Esophagus muscularis mucosa (tissue), 4 donors: ENCODE measurements at places on chromosomes 11 and 22. TPM values are rescaled to one million over a fixed set of nuclear protein-coding genes. Genes with fewer than 3 reads are reported as not detected.
A peak's percentile ranks its signal among the peaks of the same experiment; 100 is the strongest.

- H3K27me3 ChIP-seq, result no peaks in the 10 kb centered on the region
- H3K4me3 ChIP-seq, result no peak overlapping the region
- H3K36me3 ChIP-seq, result no peaks in the 10 kb centered on the region
- no peak overlapping the region for H3K27ac ChIP-seq
- DNase-seq, result no peak
Measured at GRCh38 chr11:104688731-104689130, 209.5 kb downstream of the CASP12 start.

- no peaks in the 10 kb centered on the region for H3K4me1 ChIP-seq
- no peak overlapping the region for H3K27ac ChIP-seq
- no peaks in the 10 kb centered on the region for H3K27me3 ChIP-seq
- DNase-seq, result no peak
- H3K36me3 ChIP-seq, result no peaks in the 10 kb centered on the region
Measured at GRCh38 chr11:129013737-129014475, 71.2 kb upstream of the TP53AIP1 start.

Gene SCN3B
- total RNA-seq, result 3.6 TPM

DNA sequence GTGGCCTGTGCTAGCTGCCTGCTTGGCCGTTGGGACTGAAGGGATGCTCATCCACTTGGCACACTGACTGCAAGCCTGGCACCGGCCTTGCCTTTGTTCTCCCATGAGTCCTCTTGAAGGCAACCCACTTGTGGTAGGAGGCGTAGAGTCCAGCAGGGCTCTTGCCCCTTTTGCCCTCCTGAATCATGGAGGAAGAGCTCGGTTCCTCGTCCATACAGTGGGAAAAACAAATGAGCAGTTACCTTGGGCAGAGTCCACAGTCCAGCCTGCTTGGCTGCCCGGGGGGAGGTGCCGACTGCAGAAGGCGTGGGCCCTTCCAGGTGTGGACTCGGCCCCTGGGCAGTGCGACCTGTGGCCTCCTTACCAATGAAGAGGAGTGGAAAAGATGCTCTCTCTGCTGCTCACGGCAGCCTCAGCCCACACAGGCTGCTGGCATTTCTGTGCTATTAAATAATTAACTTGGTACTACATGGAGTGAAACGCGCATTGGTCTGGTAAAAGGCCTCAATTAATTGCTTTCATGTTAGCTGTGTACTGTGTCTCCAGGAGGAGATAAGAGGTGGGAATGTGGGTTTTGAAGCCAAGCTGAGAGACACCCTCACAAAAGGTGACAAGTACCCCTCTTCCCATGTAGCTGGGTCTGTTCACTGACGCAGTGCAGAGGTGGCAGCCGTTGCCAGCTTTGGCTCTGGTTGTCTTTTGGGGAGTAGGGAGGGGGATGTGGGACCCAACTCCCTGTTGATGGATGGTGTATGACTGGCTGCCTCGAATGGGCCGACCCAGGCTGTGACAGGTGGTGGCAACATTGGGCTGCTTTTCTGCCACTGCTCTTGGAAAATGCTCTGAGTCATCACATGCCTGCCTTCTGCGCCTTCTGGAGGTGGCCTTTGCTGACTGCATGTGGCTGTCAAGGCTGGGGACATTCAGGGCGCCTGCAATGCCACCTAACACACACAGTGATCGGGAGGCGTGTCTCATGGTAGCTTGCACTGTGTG lies 26.8 kb upstream of the B3GAT1 start:
- no peak overlapping the region for H3K27ac ChIP-seq
- H3K27me3 ChIP-seq, result peaks cover 48% of the 10 kb centered on the region
- no peak for DNase-seq

GRCh38 chr11:963852-964251 lies 38.2 kb downstream of the AP2A2 start:
- H3K36me3 ChIP-seq, result peaks cover 64% of the 10 kb centered on the region
- peaks cover 27% of the 10 kb centered on the region for H3K4me1 ChIP-seq
- H3K4me3 ChIP-seq, result no peak overlapping the region

Gene AQP11
- 0.19 TPM for total RNA-seq

Gene CD81
- 652 TPM for total RNA-seq

DNA sequence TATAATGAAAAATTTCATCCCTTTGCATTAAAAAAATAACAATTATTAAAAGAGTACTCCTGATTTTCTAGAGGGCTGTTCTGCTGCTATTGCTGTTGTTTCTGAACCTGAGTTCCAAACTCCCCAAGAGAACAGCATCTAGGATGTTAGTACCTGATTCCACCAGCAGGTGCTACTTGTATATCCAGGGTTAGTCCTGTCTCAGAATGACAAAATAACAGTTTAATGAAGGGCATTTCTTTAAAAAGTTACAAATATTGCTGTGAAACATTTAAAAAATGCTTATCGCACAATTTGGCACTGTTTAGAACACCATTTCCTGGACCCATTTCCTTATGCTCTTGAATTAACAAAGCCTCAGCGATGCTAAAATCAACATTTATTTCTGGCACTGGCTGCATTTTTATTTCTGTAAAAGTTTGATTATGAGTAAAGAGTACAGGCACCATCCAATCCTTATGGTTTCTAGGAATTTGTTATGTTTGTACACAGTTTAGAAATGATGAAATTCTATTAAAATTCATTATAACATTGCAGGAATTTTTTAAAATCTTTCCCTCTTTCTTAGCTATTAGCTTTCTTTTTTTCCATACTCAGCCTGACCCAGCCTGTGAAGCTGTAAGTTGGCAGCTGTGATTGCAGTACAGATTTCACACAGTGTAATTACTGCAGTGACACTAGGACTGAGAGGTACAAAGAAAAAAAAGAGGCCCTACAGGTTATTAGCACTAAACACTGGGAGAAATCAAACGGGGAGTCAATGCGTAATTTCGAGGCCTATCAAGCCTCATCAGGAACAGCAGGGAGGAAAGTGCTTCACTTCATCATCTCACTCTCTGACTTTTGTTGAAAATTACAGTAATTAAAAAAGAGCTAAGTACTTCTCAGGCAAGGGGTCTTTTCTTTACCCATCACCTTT lies 208.8 kb downstream of the DCDC1 start:
- no peak for DNase-seq
- no peak overlapping the region for H3K27ac ChIP-seq
- H3K36me3 ChIP-seq, result no peaks in the 10 kb centered on the region
- no peak overlapping the region for H3K4me3 ChIP-seq
- no peaks in the 10 kb centered on the region for H3K4me1 ChIP-seq

Gene LMO2
- total RNA-seq, result 13.3 TPM

Gene OR52D1
- not detected for total RNA-seq

Gene C11orf86
- not detected for total RNA-seq

- peaks cover 59% of the 10 kb centered on the region for H3K36me3 ChIP-seq
- no peaks in the 10 kb centered on the region for H3K27me3 ChIP-seq
- H3K27ac ChIP-seq, result no peak overlapping the region
- no peak for DNase-seq
- H3K4me3 ChIP-seq, result no peak overlapping the region
Measured at GRCh38 chr11:102378818-102379217, 31.8 kb downstream of the BIRC2 start.

DNA sequence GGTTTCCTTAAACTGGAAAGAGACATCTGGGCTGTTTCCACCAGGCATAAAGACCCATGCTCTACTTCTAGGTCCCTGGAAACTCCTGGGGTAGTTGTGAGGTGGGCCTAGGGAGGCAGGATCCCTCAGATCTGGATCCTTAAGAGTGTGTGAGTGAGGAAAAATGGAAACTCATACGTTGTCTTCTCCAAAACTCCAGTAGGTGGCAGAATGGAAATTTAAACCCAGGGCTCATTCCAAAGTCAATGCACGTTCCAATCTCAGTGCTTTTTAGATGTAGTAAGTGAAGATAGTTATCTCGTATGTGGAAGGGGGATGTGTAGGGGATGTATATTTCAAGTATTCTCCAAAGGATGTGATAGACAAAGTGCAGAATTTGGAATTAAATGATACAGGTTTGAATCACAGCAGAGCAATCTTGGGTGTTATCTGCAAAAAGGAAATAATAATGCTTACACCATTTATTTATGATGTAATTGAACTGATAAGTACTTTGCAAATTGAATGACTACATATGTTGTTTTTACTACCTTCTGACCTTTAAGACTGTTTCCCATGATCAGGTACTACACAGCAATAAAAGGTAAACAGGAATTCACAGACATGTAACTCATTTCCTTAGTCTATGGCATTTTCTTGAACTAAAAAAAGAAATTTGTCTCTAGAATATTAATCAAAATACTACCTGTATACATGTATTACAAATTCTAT lies 13.1 kb upstream of the MMP1 start:
- H3K27ac ChIP-seq, result no peak overlapping the region
- no peaks in the 10 kb centered on the region for H3K36me3 ChIP-seq
- no peaks in the 10 kb centered on the region for H3K27me3 ChIP-seq
- H3K4me1 ChIP-seq, result no peaks in the 10 kb centered on the region
- H3K4me3 ChIP-seq, result no peak overlapping the region
- no peak for DNase-seq

Gene KCTD21
- 7.5 TPM for total RNA-seq

Gene PGA5
- total RNA-seq, result 0.86 TPM

GRCh38 chr11:18392434-18393321 lies 1.7 kb upstream of the LDHA start:
- no peak for DNase-seq
- H3K4me1 ChIP-seq, result peaks cover 28% of the 10 kb centered on the region
- no peak overlapping the region for H3K4me3 ChIP-seq
- peaks cover 6% of the 10 kb centered on the region for H3K36me3 ChIP-seq
- H3K27me3 ChIP-seq, result no peaks in the 10 kb centered on the region

DNA sequence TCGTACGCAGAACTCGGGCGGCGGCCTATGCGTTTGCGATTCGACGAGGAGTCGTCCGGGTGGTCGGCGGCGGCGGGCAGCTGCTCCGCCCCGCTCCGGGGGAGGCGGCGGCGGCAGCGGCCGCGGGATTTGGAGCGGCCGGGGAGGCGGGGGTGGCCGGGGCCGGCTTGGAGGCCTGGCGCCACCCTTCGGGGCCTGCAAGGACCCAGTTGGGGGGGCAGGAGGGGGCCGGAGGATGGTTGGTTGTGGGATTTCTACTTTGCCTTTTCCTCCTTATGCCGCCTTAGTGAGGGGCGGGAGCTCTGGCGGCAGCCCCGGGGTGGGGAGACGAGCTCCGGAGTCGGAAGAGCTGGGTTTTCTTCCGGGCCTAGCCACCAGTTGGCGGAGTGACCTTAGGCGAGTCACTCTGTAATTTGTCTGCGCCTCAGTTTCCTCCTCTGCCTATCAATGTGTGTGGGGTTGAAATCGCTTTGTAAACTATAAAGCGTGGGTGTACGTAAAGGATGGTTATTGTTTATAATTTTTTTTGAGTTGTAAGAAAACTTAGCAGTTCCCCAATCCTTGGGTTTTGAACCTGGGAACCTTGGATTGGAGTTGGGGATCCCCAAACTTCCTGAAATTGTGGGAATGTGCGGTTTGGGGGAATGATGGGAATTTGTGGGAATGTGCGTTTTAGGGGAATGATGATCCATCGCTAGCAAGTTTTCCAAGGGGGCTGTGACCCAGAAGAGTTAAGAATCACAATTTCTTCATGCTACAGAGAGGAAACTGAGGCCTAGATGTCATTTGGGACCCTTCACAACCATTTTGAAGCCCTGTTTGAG lies 679 bp downstream of the TUG1 start:
- peaks cover 50% of the 10 kb centered on the region for H3K4me1 ChIP-seq
- H3K4me3 ChIP-seq, result peak overlapping the region; percentile 86
- peak overlapping the region; percentile 97 for H3K27ac ChIP-seq
- H3K36me3 ChIP-seq, result peaks cover 42% of the 10 kb centered on the region

Gene SPI1
- 34.6 TPM for total RNA-seq

DNA sequence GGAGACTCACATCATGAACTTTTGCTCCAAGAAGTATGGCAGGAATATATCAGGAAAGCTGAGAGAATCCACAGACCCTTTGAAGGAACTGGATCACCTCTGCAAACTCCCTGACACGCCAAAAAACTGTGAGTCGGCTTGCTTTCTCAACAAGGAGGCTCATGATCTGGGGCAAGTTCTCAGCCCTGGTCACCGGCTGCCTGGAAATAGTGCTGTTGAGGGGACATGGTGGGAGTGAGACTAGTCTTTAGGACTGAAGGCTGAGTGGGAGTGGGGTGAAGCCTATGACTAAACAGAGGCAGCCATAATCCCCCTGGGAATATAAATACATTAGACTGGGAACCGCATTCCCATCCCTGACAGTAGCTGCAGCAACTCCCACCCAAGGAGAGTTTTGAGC lies 8.4 kb upstream of the MMP7 start:
- no peak overlapping the region for H3K4me3 ChIP-seq
- no peak overlapping the region for H3K27ac ChIP-seq
- no peak for DNase-seq
- H3K4me1 ChIP-seq, result no peaks in the 10 kb centered on the region

- H3K27me3 ChIP-seq, result no peaks in the 10 kb centered on the region
- no peaks in the 10 kb centered on the region for H3K36me3 ChIP-seq
- no peak for DNase-seq
- H3K4me3 ChIP-seq, result peak overlapping the region; percentile 76
Measured at GRCh38 chr11:124954590-124954955, 571 bp downstream of the CCDC15 start.

DNA sequence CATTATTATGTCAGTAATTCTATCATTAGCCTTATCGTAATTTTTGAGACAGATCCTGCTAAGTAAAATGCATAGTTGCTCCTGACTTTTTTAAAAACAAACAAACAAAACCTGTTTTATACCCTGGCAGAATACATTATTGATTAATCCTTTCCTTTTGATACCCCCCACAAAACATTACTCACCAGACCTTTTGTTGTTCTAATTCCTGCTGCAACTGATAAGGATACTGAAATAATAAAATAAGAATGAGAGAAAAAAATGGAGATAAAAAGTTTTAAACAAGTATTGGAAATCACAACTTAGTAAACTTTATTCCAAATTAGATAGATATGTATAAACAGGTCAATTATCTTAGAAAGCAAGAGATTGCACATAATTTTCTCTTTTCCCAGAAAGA lies 28.6 kb downstream of the MS4A4E start:
- H3K4me1 ChIP-seq, result no peaks in the 10 kb centered on the region
- H3K27me3 ChIP-seq, result no peaks in the 10 kb centered on the region
- DNase-seq, result no peak
- H3K36me3 ChIP-seq, result no peaks in the 10 kb centered on the region
- H3K27ac ChIP-seq, result no peak overlapping the region

DNA sequence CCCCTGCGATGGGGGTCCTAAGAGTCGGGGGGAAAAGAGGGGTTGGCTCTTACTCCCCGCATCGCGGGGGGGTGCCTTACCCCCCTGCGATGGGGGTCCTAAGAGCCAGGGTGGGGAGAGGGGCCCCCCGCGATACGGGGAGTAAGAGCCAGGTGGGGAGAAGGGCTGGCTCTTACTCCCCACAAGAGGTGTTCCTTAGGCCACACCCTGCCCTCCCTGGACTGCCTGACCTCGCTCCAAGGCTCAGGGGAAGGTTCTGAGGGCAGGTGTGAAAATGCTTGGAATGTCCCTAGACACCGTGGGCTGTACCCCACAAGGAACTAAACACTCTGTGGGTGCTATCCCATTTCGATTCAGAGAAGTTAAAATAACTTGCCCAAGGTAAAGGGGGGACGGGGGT lies 7.8 kb downstream of the UNC93B1 start:
- no peak overlapping the region for H3K27ac ChIP-seq
- H3K4me1 ChIP-seq, result peaks cover 8% of the 10 kb centered on the region
- DNase-seq, result no peak
- no peak overlapping the region for H3K4me3 ChIP-seq
- no peaks in the 10 kb centered on the region for H3K36me3 ChIP-seq

- no peak for DNase-seq
- no peaks in the 10 kb centered on the region for H3K36me3 ChIP-seq
- no peak overlapping the region for H3K27ac ChIP-seq
- no peaks in the 10 kb centered on the region for H3K27me3 ChIP-seq
Measured at GRCh38 chr11:107898270-107898669, 30.0 kb upstream of the RAB39A start.
